ENCODE measurements at places on chromosomes 2 and 18.

DNA sequence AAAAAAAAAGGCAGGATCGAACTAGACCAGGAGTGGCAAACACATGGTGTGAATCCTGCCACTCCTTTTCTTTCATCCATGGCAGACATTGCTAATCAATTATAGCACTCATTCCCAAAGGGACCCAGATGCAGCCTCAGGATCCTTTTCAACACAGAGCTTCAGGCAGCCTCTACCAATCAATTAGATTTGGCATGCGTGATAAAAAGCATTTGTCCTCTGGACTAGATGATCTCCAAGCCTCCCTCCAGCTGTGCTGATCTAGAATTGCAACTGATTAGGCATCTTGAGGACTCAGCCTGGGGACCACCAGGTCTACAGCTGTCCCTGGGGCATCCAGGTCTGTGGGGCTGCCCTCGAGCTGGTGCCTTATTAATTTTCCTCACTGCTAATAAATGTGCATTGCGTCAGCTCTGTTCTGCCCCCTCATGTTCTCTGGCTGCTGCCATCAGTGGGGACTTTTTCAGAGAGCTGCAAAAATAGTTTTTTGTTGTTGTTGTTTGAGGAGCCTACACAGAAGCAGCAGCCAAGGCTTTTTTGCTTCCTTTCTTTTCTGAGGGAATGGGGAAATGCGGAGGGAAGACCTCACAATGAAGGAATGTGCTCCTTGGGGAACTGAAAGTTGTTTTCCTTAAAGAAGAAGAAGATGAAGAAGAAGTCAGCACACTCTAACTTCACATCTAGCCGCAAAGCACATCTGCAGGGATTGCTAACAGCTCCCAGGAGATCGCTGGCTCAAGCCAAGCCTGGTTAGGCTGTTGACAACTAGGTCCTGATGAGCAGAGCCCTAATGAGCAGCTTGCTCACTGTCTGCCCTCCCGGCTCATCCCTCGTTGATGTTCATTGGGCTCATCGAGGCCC lies 8.8 kb upstream of the ATOH8 start:
- no peak for DNase-seq

DNA sequence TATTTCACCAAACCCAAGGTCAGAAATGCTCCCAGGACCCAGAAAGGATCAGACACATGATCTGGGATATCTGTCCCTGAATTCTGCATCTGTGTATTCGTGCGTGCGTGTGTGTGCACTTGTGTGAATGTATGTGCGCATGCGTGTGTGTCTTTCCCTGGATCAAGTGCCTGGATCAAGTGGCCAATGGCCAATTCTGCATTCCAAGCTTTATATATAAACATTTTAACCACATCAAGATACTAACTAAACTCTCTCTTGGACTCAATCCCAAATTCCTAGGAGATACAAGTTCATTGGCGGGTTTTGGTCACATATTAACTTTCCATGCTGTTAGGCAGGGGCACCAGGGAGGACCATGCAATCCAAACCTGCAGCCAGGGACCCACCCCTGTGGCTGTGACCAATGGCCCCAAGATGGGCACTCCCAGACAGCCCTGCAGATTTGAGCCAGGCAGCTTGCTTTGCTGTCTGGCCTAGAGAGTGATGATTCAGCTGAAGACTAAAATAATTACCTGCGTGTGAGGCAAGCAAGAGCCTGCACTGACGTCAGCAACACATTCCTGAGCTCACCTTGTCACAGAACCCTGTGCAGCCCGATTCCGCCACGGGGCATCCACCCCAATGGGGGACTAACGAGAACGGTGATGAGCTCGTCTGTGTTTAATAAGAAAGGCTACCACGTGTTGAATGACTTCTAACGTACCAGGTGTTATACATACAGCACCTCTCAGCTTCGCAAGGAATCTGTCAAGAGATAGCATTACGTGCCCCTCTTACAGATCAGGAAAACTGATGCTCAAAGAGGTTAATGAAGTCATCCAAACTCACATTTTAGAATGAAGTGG lies 45.3 kb upstream of the ROCK2 start:
- DNase-seq = no peak

DNA sequence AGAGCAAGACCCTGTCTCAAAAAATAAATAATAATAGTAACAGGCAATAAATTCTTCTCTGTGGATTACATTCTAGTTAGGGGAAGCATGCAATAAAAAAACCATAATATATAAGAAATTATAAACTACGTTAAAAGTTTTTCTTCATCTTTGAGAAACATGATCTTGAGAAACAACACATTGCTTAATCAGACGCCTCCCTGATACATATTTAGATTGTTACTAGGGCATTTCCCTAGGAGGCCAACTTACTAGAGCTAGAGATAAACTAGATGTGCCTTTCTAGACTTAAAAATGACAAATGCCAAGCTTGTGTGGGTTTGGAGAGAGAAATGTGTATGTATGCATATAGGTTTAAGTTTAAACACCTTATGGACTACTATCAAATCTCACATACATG lies 76.3 kb upstream of the GALNT5 start:
- DNase-seq = no peak

- DNase-seq = no peak
Measured at GRCh38 chr2:112165296-112165695, 27.1 kb downstream of the FBLN7 start.

GRCh38 chr18:58180738-58181353 lies 136.8 kb downstream of the NEDD4L start:
- DNase-seq = peak; percentile 43

All from NCI-H2081 (cell line).